ENCODE measurements at places on chromosomes 11 and 22.

- DNase-seq, result no peak
Observed at GRCh38 chr11:33292311-33292710, 35.1 kb downstream of the HIPK3 start.

DNA sequence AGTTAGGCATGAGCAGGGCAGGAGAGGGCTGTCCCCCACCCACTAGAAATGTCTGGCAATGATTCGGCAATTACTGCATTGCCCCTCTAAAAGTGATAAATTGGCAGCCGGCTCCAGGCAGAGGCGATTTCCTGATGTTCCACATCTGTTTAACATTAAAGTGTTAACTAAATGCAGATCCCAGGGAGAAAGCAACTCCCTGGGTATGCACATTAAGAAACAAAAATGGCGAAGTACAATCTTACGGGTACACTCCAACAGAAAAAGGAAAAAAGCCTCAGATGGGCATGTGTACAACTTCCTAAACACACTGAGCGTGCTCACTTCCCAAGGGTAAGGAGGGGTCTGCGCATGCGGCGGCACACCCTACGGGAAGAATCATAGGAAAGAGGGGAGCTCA, 314.4 kb downstream of the CASP12 start:
- DNase-seq, result no peak

DNA sequence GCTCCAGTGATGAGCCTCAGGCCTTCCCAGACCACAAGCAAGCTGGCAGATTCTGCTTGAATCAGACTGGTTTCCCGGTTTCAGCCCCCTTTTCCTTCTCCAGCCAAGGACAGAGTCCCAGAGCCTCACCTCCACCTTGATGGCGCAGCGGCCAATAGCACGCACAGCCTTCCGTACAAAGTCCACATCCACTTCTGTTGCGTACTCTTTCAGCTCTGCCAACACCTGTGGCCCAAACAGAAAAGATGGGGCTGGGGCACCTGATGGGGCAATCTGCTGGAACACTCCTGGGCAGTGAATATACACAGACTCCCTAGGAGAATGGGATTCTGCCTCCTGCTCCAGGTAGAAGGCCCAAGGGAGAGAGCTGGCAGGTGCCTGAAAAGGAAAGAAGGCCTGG, 35.5 kb upstream of the RASL10A start:
- DNase-seq, result no peak

GRCh38 chr11:75826461-75827230, 11.6 kb downstream of the UVRAG start:
- DNase-seq, result no peak

DNA sequence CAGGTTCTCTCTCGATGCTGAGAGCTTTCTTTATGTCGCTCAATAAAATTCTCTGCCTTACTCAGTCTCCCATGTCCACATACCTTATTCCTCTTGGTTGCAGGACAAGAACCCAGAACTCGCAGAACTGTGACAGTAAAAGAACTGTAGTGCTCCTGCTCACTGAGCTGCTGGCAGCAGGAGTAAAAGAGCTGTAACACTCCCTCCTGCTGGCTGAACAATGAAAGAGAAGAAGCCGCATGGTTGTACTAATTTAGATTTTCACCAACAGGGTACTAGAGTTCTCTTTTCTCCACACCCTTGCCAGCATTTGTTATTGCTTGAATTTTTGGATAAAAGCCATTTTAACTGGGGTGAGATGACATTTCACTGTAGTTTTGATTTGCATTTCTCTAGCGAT, 433.2 kb downstream of the GUCY1A2 start:
- peak; percentile 66 for DNase-seq

DNA sequence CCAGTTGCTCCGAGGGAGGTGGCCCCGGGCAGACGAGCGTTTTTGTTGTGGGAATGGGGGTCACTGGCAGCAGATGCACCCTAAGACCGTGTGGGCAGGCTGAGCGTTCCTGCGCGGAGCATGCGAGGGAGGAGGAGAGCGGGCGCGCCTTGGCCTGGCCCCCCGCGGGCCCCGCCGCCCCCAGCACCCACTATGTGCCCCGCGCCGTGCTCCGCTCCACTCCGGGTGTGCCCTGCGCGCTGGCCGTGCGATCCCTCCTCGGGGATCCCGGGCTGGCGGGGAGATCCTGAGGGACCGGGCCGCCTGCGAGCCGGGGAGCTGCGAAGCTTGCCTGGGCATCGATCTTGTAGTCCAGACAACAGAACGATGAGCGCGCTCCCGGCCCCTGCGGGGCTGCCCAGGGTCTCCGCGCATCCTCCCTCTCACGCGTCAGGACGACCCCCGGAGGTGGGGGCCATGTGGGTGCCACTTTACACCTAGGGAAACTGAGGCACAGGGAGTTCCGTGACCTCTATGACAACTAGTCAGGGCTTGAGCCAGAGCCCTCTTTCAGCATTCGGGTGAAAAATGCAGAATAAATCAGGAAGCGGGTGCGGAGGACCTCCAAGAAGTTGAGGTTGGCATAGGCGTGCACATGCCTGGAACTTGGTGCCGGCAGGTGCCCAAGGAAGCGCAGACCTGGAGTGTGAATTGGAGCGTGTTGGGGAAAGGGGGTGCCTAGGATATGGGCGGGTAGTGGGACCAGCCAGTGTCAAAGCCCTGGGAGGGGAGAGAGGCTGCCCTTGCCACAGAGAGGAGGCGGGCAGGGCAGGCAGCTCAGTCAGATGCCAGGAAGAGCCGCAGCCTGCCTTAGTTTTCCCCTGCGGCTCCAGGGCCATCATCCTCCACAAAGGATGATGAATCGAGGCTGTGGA, 1.3 kb upstream of the KMT5B start:
- DNase-seq, result peak; percentile 61

DNA sequence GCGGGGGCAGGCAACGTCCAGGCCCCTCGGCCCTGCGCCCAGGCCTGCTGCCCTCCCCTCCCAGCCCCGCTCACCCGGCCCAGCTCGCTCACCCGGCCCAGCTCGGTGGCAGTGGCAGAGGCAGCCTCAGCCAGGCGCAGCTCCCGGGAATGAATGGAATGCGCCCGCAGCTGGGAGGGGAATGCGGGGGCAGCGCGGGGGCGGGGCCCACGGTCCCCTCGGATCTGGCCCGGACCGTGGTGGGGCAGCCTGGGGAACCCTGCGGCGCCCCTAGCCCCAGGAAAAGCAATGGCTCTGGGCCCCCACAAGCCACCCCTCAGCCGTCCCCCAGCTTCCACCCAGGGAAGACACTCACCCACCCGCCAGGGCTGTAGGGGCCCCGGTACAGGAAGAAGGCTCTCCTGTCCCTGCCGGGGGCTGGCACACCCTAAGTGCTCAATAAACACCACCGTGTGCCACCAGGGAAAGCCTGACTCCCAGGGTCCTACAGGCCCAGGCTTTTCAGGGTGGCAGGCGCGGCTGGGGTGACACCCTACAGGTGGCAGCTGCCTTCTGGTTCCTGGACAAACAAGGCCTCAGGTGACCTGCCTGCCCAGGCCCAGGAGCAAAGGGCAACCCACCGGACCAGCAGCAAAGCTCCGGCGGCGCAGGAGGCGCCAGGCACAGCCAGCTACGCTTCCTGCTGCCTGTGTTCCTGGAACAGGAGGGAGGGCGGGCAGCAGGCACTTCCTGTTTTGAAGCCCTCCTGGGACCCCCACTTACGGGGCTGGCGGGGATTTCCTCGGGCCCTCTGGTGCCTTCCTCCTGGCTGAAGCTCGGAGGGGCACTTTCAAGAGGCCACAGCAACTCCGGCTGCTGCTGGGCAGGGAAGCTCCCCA, 13.8 kb downstream of the PLXNB2 start:
- peak; percentile 95 for DNase-seq

DNA sequence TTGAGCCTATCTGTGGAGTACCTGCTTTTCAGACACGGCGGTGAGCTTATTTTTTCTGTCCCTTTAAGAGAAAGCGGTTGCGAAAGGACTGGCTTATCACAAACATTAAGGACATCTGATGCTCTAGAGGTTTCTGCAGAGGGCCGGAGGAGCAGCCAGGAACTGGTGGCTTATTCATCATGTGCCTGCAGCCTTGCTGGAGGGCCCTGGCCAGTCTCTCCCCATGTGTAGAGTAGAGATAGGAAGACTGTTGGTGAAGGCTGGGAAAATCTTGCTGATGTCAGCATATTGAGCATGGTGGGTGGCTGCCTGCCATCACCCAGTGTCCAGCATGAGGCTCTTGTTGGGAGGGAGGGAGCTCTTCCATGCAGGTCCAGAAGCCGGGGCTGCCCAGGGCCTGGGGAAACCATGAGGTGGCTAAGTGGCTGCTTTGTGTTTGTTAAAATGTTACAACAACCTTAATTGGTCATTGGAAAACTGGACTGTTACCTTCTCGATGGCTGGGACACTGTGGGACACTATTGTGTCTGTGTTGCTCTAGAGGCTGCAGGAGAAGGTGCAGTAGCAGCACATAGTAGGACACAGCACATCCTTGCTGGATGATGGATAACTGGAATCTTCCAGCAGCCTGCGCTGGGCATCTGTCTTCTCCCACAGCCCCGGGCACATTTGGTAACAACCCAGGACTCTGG, 54.3 kb downstream of the TSPAN18 start:
- DNase-seq, result peak; percentile 52

GRCh38 chr22:50019316-50019715, 6.8 kb upstream of the IL17REL start:
- DNase-seq, result no peak

DNA sequence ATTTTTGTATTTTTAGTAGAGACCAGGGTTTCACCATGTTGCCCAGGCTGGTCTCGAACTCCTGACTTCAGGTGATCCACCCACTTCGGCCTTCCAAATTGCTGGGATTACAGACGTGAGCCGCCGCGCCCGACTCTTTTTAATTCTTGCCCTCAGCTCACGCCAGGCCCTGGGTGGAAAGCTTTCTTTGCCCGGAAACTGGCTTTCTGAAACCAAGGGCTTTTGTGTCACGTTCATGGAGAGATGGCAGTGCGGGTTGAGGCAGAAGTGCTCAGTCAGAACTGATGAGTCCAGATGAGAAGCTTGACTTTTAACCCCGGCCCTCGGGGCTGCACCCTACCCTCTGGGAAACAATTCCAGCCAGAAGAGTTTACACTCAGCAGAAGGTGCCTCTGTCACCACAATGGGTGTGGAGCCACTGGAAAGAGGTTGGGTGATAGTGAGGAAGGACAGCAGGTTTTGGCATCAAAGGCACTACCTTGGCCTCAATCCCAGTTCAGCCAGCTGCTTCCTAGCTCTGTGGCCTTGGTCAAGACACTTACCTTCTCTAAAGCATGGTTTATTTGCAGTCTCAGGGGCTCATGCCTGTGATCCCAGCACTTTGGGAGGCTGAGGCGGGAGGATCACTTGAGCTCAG, 890 bp upstream of the ARFGAP3 start:
- DNase-seq, result no peak

DNA sequence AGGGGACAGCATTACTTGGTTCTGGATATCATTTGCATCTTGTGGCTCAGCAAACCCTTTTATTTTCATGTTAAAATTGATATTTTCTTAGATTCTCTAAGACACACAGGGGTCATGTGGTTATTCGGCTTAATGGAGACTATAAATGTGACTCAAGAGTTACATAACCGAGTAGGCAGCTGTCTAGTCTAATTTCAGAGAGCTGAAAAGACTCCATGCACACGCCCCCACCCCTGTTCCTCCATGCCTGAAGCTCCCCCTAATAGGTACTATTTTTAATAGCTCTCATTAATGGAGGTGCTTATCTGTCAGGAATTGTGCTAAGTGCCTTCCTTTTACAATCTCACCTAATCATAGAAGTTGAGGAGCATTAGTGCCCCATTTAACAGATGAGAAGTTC, 189.2 kb upstream of the ARHGAP20 start:
- no peak for DNase-seq

DNA sequence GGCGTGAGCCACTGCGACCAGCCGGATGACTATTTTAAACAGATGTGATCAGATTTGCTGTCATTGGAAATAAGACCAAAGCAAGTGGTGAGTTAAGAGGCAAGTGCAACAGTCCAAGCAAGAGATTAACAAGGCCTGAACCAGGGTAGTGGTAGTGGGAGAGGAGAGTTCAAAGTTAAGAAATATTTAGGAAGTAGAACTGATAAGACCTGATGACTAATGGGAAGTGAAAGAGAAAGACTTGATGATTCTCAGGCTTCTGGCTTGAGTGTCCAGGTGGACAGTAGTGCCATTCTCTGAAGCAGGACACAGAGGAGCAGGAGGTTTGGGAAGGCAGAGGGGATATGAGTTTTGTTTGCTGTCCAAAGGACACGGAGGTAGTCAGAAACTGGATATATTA, 7.2 kb downstream of the NDUFC2 start:
- DNase-seq, result no peak

- DNase-seq, result peak; percentile 90
Observed at GRCh38 chr22:31346255-31346732, at the start of gene PATZ1. Gene PATZ1 (minus strand): TSS chr22:31346346. CDS start chr22:31345602, 744 bp downstream.

- DNase-seq, result peak; percentile 91
Observed at GRCh38 chr11:86743223-86744118, 56.9 kb upstream of the PRSS23 start.

- DNase-seq, result no peak
Observed at GRCh38 chr11:118234833-118235232, 10.0 kb upstream of the JAML start.

- peak; percentile 72 for DNase-seq
Observed at GRCh38 chr22:49961005-49961600, 531 bp downstream of the PIM3 start.

- peak; percentile 68 for DNase-seq
Observed at GRCh38 chr22:35540595-35541253, at the start of gene RASD2. Gene RASD2 (plus strand): TSS chr22:35540831. CDS start chr22:35546810, 5,979 bp downstream.

Data from islet precursor cell (in vitro differentiated cells).